ENCODE measurements at places on chromosomes 1 and 21. TPM values are rescaled to one million over a fixed set of nuclear protein-coding genes. Genes with fewer than 3 reads are reported as not detected.

PTPN7 gene
- total RNA-seq: 7.0 TPM

GRCh38 chr1:17393230-17393629 is 21.2 kb downstream of the PADI6 start:
- no peak for DNase-seq

GRCh38 chr1:1672181-1672965 is 13.6 kb upstream of the CDK11B start:
- DNase-seq: no peak

KCNJ9 gene
- total RNA-seq: not detected

DNA sequence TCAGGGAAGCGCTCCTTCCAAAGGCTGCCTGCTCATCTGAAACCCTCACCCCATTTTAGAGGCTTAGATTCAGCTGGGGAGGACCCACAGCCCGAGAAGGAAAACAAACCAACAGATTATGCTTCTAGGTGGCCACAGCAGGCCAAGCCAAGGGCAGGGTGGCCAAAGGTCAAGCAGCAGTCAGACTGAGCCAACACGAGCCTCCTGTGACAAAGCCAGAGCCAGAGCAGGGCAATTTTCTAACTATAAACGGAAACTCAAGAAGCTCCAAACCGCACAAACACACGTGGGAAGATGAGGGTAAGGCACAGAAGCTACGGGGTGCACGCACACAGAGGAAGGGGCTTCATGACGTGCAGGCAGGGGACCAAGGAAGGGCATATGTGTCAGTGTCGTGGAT is 64.1 kb downstream of the PLEKHA6 start:
- DNase-seq: no peak

- no peak for DNase-seq
These were observed 165.8 kb downstream of the CLEC20A start for GRCh38 chr1:178330848-178331497.

DNA sequence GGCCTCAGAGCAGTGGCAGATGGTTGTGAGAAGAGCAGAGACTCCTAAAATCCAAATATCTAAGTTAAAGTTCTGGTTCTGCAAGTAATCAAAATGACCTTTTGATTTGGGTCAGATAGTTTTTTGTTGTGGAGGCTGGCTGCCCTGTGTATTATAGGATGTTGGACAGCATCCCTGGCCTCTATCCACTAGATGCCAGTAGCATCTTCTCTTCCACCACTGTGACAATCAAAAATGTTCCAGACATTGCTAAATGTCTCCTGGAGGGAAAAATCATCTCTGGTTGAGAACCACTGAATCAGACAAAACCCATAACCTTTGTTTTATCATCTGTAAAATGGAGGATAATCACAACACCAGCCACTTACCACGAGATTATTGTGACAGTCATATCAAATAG is 5.9 kb upstream of the DPT start:
- no peak for DNase-seq

DNA sequence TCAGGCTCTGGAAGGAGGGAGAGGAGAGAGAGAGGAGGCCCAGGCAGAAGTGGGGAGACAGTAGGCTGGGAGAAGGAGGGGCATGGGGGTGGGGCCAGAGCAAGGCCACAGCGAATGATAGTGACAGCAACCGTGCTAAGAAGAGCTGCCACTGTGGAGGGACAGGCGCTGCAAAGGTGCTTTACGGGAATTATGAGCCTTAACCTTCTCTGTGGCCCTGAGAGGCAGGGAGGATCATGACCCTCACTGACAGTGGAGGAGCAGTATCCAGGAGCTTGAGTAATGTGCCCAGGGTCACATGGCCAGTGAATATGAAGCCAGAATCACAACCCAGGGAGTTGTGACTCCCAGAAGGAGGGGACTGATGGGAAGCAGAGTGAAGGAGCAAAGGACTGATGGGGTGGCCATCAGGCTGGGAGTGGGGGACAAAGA is 53.4 kb upstream of the RPL11 start:
- DNase-seq: no peak

DNA sequence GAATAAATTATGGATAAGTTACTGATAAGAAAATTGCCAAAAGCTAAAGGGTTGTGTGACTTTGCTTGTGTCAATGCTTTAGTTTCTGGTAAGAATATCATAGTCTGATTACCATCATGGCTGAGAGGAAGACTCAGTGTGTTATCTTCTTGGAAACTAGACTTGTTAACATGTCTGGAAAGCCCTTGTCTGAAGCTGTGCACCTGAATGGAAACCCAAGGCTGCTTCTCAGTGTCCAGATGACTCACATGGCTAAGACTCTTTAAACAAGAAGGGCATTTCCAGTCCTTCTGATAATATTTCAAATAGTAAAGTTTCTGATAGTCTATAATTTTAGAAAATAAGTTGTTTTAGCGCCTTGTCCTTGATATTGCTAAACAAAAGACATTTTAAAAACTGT is 1092.7 kb downstream of the PLA2G4A start:
- no peak for DNase-seq

DNA sequence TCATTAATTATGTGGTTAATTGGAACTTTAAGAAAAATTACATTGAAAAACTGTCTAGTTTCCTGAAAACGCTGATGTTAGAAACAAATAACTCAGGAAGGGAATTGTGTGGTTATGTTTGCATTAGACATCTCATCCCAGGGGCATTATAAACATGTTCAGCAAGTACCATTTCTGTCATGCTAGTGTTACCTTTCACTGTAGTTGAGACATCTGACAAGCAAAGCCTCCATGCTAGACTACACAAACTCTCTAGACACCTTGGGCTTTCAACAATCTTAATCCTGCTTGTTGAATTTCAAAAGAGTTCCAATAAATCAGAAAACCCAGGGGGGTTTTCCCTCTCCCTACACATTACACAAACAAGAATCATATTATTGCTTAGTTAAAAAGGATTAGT is 536.8 kb downstream of the KCNT2 start:
- DNase-seq: no peak

DNA sequence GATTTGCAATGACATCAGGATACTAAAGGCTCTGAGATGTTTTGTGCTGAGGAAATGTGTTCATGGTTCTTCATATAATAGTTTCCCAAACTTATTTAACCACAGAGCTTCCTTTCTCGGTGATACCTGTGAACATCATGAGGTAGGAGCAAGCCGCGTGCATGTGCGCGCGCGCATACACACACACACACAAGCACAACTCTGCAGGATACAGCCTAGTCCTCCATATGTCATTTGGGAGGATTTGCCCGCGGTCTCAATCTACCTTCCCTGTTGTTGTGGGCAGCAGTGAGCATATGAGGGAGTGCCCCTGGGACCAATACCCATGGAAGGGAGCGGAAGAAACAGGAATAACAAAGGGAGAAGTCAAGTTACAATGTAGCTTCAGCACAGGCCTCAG is 12.2 kb upstream of the TTC4 start:
- no peak for DNase-seq

PRPF38A gene
- 8.1 TPM for total RNA-seq

GJA8 gene
- not detected for total RNA-seq

GRCh38 chr1:53410100-53410541 is 49.1 kb upstream of the DMRTB1 start:
- DNase-seq: no peak

KRTAP19-2 gene
- not detected for total RNA-seq

DIRAS3 gene
- not detected for total RNA-seq

DNA sequence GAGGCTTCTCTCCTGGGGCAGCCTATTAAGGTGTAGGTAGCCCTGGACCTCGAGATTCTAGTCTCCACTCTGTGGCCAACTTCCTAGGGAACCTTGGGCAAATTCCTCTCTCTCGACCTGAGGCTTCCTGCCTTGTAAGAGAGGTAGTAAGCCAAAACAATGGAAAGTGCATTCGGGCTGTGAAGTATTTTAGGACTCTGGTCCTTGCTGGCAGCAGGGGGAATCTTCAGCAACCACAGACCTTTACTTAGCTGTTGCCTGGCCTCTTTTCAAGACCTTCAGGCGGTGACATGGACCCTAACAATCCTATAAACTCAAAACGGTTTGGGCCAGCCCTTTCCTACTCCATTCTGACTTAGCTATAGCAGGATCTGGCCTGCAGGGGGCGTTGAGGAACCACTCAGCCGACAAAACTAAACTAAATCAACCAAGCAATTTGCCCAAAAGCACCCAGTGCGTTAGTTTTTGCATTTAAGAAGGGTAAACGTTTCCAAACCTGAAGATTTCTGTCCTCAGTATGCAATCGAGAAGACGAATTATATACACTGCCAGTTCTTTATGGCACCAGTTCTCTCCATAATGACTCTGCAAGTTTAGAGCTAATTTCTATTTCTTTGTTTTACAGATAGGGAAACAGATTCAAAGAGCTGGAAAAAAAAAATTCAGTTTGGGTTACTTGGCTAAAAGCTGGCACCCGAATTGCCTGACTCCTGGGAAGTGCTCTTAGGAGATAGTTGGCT is 10.9 kb upstream of the SESN2 start:
- DNase-seq: peak; percentile 86

GRCh38 chr1:179034720-179035119 is 9.0 kb downstream of the FAM20B start:
- no peak for DNase-seq

- DNase-seq: no peak
These were observed 2.4 kb upstream of the PRAMEF18 start for GRCh38 chr1:13228343-13228781.

GRCh38 chr1:94719926-94720793 is 100.0 kb upstream of the SLC44A3 start:
- no peak for DNase-seq

GRCh38 chr1:227728892-227729143 is 6.3 kb downstream of the JMJD4 start:
- no peak for DNase-seq

GRCh38 chr1:225772323-225772768 is 5.3 kb upstream of the SRP9 start:
- peak; percentile 71 for DNase-seq

DNA sequence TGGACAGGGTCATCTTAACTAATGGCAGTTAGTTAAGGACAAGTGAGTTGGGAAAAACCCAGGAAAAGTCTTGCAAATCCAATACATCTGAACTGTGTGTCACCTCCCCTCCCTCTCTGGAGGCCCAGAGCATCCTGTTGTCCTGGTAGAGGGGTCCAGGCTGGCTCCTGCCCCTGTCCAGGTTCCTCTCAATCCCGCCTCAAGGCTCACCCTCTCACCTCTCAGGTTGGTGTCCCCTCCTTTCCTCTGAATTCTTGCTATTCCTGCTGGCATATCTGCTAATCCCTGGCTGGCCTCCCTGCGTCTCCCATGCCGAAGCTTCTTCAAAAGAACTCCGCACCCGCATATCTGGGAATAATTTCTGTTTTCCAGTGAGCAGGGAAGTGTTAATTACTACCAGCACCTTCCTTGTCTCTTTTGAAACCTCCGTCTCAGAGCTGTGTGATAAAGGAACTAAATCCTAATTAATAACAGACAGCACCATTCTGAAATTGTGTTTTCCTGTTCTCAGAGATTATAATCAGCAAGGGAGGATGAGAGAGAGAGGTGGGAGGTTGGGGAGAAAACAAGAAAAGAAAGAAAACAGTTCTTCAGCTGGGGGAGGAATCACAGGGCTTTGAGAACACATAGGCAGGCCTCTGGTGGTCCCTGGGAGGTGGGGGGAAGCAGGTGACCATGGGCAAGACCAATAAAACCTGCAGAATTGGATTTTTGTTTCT is 568.0 kb downstream of the PTPRU start:
- DNase-seq: peak; percentile 9

DNA sequence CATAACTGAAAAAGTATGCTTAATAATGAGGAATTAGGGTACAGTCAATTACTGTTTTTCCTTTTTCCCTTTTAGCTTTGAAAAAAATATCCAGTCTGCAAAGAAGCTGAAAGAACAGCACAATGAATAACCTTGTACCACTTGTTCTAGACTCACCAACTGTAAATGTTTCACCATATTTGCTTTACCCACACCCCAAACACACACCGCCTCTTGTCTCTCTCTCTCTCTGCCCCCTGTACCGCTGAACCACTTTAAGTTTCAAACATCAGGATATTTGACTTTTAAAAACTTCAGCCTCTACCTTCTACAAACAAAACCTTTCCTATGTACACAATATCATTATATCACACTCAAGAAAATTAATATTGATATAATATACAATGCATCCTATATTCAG is 197.1 kb downstream of the COP1 start:
- no peak for DNase-seq

PTPRF gene
- 61.7 TPM for total RNA-seq

DNA sequence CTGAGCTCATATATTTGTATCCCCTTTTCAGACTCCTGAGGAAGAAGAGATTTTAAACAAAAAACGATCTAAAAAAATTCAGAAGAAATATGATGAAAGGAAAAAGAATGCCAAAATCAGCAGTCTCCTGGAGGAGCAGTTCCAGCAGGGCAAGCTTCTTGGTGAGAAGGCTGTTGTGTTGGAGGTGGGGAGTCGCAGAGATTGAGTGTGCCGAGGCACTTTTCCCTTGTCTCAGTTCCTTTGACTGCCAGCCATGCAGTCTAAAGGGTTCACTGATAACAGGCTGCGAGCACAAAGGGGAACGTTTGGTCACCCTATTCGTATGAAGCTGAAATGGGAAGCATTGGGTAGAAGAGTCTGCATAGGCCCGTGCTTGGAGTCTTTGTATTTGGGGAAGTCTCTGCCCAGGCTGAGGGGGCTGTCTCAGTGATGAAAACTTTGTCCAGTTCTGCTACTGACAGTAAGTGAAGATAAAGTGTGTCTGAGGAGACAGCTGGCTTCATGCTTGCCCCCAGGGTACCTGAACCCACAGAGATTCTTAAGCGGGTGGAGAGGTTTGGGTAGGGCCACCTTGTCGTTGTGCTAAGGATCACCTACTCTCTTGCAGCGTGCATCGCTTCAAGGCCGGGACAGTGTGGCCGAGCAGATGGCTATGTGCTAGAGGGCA is 2.8 kb downstream of the RPS8 start:
- DNase-seq: no peak

DNA sequence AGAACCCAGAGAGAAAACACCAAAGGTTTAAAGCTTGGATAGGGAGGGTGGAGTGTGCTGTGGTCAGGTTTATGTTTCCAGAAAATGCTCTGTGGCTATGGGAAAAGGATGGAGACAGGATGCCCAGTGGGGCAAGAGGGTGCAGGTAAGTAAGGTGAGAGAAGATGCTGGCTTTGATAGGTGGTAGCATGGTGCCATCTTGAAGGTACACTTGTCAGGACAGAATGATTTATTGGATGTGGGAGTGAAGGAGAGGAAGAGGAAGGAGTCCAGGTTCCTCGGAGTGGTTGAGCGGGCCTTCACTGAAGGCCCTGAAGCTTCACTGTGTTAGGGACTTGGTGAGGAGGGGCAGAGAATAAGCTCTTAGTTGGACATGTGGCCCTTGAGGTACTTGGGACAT is 3.6 kb downstream of the PTPRF start:
- DNase-seq: no peak

C8B gene
- total RNA-seq: 703 TPM

FASLG gene
- 0.33 TPM for total RNA-seq

All from liver (tissue), 10 donors.